ENCODE measurements at places on chromosomes 6 and 20. TPM values are rescaled to one million over a fixed set of nuclear protein-coding genes. Genes with fewer than 3 reads are reported as not detected.
A peak's percentile ranks its signal among the peaks of the same experiment; 100 is the strongest.

DNA sequence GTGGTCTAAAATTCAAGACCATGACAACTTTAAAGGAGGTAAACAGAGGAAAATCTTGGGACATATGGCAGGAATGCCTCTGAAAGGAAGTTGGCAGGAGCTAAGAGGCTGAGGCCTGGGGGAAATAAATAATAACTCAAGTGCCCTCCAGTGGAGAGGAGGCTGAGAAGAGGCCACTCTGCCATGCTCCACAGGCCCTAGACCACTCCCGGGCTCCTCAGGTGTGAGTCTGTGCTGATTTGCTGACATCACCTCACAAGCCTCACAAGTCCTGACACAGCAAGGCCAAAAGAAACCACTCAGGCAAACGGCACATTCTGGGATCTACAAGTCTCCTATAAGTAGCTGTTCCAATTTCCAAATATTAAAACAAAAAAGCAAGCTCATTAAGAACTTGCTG, 91.0 kb upstream of the RIPOR2 start:
- DNase-seq, result no peak
- H3K4me3 ChIP-seq, result peak overlapping the region; percentile 16
- peaks cover 19% of the 10 kb centered on the region for H3K4me1 ChIP-seq
- peaks cover 15% of the 10 kb centered on the region for H3K36me3 ChIP-seq

The AVP gene
- not detected for total RNA-seq

The C6orf118 gene
- not detected for total RNA-seq

- H3K4me3 ChIP-seq, result no peak overlapping the region
- H3K4me1 ChIP-seq, result peaks cover 6% of the 10 kb centered on the region
- no peak overlapping the region for H3K27ac ChIP-seq
- H3K36me3 ChIP-seq, result no peaks in the 10 kb centered on the region
- no peak for DNase-seq
Measured at GRCh38 chr20:24816431-24816830, 132.6 kb upstream of the CST7 start.

The SLC25A27 gene
- 0.64 TPM for total RNA-seq

- DNase-seq, result no peak
- H3K36me3 ChIP-seq, result no peaks in the 10 kb centered on the region
- peaks cover 14% of the 10 kb centered on the region for H3K27me3 ChIP-seq
- no peak overlapping the region for H3K4me3 ChIP-seq
- H3K4me1 ChIP-seq, result no peaks in the 10 kb centered on the region
Measured at GRCh38 chr6:56899311-56899710, 55.6 kb upstream of the BEND6 start.

- H3K36me3 ChIP-seq, result no peaks in the 10 kb centered on the region
- no peak overlapping the region for H3K4me3 ChIP-seq
- H3K4me1 ChIP-seq, result no peaks in the 10 kb centered on the region
- no peak for DNase-seq
- no peak overlapping the region for H3K27ac ChIP-seq
Measured at GRCh38 chr6:123380257-123380656, 256.5 kb downstream of the TRDN start.

DNA sequence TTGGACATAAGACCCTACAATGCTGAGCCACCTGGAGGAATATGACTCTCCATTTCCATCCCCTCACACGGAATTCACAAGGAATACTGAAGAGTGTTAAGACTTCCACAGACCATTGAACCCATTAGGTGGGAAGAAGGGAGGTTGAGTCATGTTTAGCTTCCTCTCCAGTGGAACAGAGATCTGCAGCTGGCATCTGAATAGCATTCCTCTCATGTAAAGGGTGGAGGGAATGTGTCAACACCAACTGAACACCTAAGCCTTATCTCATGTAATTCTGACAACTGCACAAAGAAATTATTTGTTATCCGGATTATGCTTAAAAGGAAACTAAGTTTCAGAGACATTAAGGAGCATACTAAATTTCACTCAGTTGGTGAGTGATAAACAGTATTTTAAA, 705.9 kb downstream of the MAFB start:
- H3K36me3 ChIP-seq, result no peaks in the 10 kb centered on the region
- H3K27me3 ChIP-seq, result no peaks in the 10 kb centered on the region
- DNase-seq, result no peak
- H3K27ac ChIP-seq, result no peak overlapping the region
